Tibial nerve (tissue), 4 donors: ENCODE measurements at places on chromosomes 7 and 10. TPM values are rescaled to one million over a fixed set of nuclear protein-coding genes. Genes with fewer than 3 reads are reported as not detected.

GRCh38 chr10:6365384-6365783 is 162.7 kb downstream of the PFKFB3 start:
- DNase-seq = no peak
- no peaks in the 10 kb centered on the region for H3K27me3 ChIP-seq
- H3K27ac ChIP-seq = no peak overlapping the region
- H3K4me3 ChIP-seq = no peak overlapping the region

DNA sequence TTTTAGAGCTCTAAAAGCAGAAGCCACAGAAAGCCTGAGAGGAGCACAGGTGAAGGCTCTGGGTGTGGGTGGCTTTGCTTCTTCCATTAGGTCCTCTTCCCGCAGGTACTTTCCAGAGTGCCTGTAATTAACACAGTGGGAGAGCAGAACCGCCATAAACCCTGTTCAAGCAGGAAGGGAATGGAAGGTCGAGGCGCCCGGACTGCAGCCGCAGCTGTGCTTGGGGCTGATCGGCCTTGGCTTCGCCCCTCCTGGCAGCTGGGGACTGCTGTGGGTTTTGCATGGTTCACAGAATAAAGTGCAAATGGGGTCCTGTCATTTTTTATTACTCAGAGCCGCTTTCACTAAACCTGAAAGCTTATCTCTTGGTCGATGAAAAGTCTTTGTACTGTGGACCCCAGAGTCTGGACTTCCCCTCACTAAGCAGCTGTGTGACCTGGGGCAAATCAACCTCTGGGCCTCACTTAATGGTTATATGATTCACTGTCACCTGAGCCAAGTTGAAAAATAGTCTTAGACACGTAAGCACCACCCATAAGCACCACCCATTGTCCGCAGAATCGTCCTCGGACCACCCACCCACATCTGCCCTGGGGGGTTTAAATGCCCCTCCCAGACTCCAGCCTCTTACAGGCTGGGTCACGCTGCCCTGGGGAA is 100.9 kb downstream of the XRCC2 start:
- H3K4me3 ChIP-seq = no peak overlapping the region
- no peak for DNase-seq
- H3K27ac ChIP-seq = no peak overlapping the region
- H3K36me3 ChIP-seq = no peaks in the 10 kb centered on the region
- H3K4me1 ChIP-seq = no peaks in the 10 kb centered on the region
- no peaks in the 10 kb centered on the region for H3K27me3 ChIP-seq

- peaks cover 17% of the 10 kb centered on the region for H3K4me1 ChIP-seq
- H3K36me3 ChIP-seq = no peaks in the 10 kb centered on the region
- H3K27me3 ChIP-seq = no peaks in the 10 kb centered on the region
- peak overlapping the region; percentile 71 for H3K27ac ChIP-seq
- H3K4me3 ChIP-seq = no peak overlapping the region
Observed at GRCh38 chr10:76309741-76310587, 878.5 kb downstream of the LRMDA start.

- no peaks in the 10 kb centered on the region for H3K36me3 ChIP-seq
- no peaks in the 10 kb centered on the region for H3K27me3 ChIP-seq
- DNase-seq = no peak
- no peak overlapping the region for H3K4me3 ChIP-seq
Observed at GRCh38 chr7:452791-453455, 66.7 kb downstream of the PDGFA start.

DNA sequence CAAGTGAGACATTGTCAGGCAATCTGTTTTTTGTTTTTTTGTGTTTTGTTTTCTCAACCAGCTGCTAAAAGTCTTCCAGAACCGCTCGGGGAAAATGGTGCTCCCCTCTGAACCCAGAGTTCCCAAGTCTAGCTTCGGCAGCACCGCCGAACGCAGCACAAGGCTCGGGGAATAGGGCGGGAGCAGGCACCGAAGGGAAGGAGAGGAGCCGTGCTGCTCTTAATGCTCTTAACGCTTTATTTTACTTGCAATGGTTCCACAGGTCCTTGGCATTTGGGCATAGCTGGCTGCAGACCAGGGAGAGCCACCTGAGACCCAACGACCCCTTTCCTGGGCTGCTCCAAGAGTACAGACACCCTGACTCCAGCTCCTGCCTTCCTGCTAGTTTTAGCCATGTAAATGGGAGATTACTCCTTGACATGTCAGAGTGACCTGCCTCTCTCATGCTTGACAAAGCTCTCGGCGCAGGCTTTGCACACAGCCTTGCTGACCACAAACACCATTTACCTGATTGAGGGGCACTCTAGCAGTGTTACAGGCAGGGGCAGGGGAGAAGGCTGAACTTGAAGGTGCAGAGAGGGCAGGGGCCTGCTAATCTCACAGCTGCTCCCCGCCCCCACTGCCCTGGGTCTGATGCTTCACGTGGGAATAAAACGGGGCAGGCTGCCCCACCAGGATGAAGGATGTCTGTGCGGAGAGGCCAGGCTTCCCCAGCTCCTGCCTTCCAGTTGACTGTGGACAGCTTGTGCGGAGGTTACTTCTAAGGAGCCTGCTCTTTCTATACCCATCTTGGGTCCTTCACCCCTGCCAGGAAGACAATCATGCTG is 58.6 kb upstream of the EFCAB10 start:
- H3K4me1 ChIP-seq = peaks cover 27% of the 10 kb centered on the region
- DNase-seq = no peak
- H3K27me3 ChIP-seq = no peaks in the 10 kb centered on the region
- no peak overlapping the region for H3K4me3 ChIP-seq
- peaks cover 65% of the 10 kb centered on the region for H3K36me3 ChIP-seq
- H3K27ac ChIP-seq = no peak overlapping the region

DNA sequence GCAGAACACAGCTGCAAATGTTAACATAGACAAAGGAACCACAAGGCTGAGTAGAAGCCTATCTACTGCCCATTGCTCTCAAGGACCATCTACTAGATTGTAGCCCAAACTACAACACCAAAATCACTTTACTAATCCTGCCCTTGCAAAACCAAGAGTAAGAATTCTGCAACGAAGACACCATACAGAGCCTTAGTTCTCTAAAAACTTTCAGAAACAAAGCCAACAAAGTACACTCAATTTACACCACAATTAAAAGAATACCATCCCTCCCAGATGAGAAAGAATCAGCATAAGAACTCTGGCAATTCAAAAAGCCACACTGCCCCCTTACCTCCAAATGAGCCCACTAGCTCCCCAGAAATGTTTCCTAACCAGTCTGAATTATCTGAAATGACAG is 294.3 kb downstream of the CTNNA3 start:
- H3K4me3 ChIP-seq = no peak overlapping the region
- H3K36me3 ChIP-seq = no peaks in the 10 kb centered on the region
- no peak for DNase-seq
- H3K27ac ChIP-seq = no peak overlapping the region
- no peaks in the 10 kb centered on the region for H3K4me1 ChIP-seq
- no peaks in the 10 kb centered on the region for H3K27me3 ChIP-seq

DNA sequence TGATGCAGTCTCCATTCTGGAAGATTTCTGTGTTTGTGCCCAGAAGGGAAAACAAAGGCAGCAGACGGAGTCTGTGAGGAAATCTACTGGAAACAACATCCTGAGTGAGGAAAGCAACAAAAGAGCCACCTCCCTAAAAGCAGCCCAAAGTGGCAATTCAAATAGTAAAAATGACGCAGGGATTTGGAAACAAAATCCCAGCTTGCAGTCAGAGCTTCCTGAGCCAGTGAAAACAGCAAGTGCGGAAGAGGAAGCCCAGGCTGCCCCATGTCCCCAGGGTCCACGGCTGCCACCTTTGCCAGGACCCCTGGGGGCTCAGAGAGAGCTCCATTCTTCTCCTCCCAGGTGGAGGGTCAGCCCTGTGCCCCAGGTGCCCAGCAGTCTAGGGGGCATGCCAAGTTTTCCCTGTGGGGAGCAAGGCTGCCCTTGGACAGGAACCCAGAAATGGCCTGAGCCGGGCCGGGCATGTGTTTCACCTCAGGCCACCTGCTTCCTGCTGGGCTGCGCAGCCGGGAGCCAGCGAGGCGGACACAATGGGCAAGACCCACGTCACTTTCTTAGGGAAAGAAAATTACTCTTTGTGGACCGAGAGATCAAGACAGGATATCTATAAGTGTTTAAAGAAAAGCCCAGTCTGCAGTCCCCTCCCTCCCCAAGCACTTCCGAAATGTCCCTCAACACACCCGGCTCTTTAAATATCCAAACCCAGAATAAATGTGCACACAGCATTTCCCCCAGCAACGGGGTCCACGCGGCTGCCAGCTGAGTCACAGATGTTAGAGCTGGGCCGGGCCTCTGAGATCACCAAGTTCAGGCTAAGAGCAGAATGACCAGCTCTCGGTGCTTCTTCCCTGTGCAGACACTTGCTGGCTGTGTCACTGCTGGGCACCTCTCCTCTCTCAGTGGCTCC is 231.1 kb downstream of the ARHGAP12 start:
- peaks cover 52% of the 10 kb centered on the region for H3K4me1 ChIP-seq
- no peaks in the 10 kb centered on the region for H3K36me3 ChIP-seq

The SEC61G gene
- 137 TPM for total RNA-seq

The TES gene
- total RNA-seq = 28.3 TPM

The AQP1 gene
- total RNA-seq = 818 TPM

- no peak overlapping the region for H3K4me3 ChIP-seq
- H3K36me3 ChIP-seq = no peaks in the 10 kb centered on the region
- no peaks in the 10 kb centered on the region for H3K4me1 ChIP-seq
- H3K27ac ChIP-seq = no peak overlapping the region
- no peak for DNase-seq
Observed at GRCh38 chr7:121901026-121901425, 28.1 kb downstream of the PTPRZ1 start.

GRCh38 chr7:74311305-74311744 is 22.1 kb downstream of the CLIP2 start:
- no peaks in the 10 kb centered on the region for H3K27me3 ChIP-seq
- no peak overlapping the region for H3K27ac ChIP-seq
- peaks cover 7% of the 10 kb centered on the region for H3K4me1 ChIP-seq
- H3K4me3 ChIP-seq = no peak overlapping the region

GRCh38 chr10:95513941-95514392 is 47.2 kb downstream of the SORBS1 start:
- DNase-seq = no peak
- H3K4me1 ChIP-seq = no peaks in the 10 kb centered on the region
- no peaks in the 10 kb centered on the region for H3K36me3 ChIP-seq
- no peak overlapping the region for H3K4me3 ChIP-seq

DNA sequence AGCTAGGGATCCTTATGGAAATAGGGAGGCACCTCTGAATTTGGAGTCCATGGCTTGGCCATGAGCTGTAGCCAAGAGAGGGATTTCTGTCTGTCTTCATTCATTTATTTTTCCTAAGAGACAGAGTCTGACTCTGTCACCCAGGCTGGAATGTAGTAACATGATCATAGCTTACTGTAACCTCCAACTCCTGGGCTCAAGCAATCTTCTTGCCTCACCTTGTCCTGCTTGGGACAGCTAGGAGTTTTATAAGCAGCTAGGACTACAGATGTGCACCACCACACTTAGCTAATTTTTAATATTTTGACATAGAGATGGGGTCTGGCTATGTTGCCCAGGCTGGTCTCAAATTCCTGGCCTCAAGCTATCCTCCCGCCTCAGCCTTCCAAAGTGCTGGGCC is 8.5 kb upstream of the HABP2 start:
- DNase-seq = no peak
- no peaks in the 10 kb centered on the region for H3K27me3 ChIP-seq
- no peaks in the 10 kb centered on the region for H3K4me1 ChIP-seq
- no peak overlapping the region for H3K4me3 ChIP-seq
- no peaks in the 10 kb centered on the region for H3K36me3 ChIP-seq

GRCh38 chr7:2412587-2413201 is 9.3 kb downstream of the CHST12 start:
- peak overlapping the region; percentile 57 for H3K27ac ChIP-seq
- no peaks in the 10 kb centered on the region for H3K27me3 ChIP-seq
- no peak for DNase-seq
- H3K4me3 ChIP-seq = no peak overlapping the region

GRCh38 chr7:54141576-54141975 is 400.6 kb upstream of the VSTM2A start:
- H3K36me3 ChIP-seq = no peaks in the 10 kb centered on the region
- H3K4me1 ChIP-seq = no peaks in the 10 kb centered on the region
- DNase-seq = no peak
- no peak overlapping the region for H3K27ac ChIP-seq
- no peaks in the 10 kb centered on the region for H3K27me3 ChIP-seq

DNA sequence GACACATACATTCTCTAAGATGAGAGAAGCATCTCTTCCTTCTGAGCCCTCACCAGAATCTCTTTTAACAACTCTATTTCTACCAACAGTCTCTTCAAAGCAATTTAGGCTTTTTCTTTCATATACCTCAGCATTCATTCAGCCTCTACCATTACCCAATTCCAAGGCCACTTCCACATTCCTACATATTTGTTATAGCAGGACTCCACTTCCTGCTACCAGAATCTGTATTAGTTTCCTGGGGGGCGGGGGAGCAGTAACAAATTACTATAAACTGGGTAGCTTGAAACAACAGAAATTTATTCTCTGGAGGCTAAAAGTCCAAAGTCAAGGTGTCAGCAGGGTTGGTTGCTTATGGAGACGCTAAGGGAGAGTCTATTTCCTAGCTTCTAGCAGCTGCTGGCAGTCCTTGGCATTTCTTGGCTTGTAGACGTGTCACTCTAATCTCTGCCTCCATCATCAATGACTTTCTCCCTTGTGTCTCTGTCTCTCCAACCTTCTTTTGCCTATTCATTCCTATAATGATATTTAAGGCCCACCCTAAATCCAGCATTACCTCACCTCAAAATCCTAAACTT is 7.4 kb downstream of the PRPS1L1 start:
- H3K4me3 ChIP-seq = no peak overlapping the region
- no peak for DNase-seq
- no peaks in the 10 kb centered on the region for H3K36me3 ChIP-seq
- H3K4me1 ChIP-seq = no peaks in the 10 kb centered on the region
- peak overlapping the region; percentile 39 for H3K27ac ChIP-seq
- H3K27me3 ChIP-seq = no peaks in the 10 kb centered on the region

The FAM25C gene
- total RNA-seq = not detected

- H3K4me1 ChIP-seq = no peaks in the 10 kb centered on the region
- H3K27ac ChIP-seq = no peak overlapping the region
- no peaks in the 10 kb centered on the region for H3K27me3 ChIP-seq
- H3K4me3 ChIP-seq = no peak overlapping the region
- H3K36me3 ChIP-seq = no peaks in the 10 kb centered on the region
Observed at GRCh38 chr7:51160990-51161615, 155.5 kb downstream of the COBL start.

GRCh38 chr7:69770613-69771012 is 172.3 kb downstream of the AUTS2 start:
- H3K27ac ChIP-seq = no peak overlapping the region
- DNase-seq = no peak
- peaks cover 27% of the 10 kb centered on the region for H3K4me1 ChIP-seq
- no peaks in the 10 kb centered on the region for H3K36me3 ChIP-seq
- H3K27me3 ChIP-seq = no peaks in the 10 kb centered on the region
- no peak overlapping the region for H3K4me3 ChIP-seq

The STEAP1 gene
- total RNA-seq = 38.7 TPM

DNA sequence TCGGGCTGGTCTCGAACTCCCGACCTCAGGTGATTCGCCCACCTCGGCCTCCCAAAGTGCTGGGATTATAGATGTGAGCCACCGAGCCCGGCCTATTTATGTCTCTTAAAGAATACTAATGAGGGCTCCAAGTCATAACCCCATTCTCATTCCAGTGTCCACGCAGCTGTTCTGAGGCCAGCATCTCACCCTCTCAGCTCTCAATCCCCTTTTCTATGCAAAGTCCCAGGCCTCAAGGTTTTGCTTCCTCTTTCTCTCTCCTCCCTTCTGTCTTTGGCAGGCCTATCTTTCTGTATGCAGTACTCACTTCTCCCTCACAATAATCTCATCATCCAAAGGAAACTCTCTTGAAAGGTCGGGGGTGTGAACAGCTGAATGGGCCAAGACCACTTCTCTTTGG is 28.0 kb upstream of the VSIR start:
- no peaks in the 10 kb centered on the region for H3K27me3 ChIP-seq
- no peak overlapping the region for H3K4me3 ChIP-seq
- no peak for DNase-seq
- peaks cover 11% of the 10 kb centered on the region for H3K4me1 ChIP-seq
- no peaks in the 10 kb centered on the region for H3K36me3 ChIP-seq

The RBM28 gene
- total RNA-seq = 89.4 TPM
